HT-29 (cell line): ENCODE measurements at places on chromosomes 5 and 9.

- DNase-seq = peak; percentile 52
These were observed 49.9 kb downstream of the SHB start for GRCh38 chr9:38018958-38019602.

DNA sequence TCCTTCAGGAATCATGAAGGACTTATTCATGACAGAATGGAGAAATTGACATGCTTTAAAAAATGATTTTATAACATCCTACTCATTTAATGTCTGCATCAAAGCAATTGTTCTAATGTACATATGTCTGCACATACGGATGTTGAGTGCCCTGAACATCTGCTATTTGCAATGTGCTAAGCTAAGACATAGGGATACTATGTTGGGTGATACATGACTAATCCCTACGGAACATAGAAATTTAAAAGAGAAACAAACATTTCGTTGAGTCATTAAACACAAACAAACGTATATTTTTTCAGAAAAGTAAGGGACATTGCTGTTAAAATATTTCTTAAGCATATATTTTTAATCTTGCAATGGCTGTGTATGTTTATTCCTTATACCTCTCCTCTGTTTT lies 686.5 kb upstream of the ADAMTS16 start:
- no peak for DNase-seq

- DNase-seq = no peak
These were observed 77.7 kb downstream of the HOMER1 start for GRCh38 chr5:79436224-79436623.

DNA sequence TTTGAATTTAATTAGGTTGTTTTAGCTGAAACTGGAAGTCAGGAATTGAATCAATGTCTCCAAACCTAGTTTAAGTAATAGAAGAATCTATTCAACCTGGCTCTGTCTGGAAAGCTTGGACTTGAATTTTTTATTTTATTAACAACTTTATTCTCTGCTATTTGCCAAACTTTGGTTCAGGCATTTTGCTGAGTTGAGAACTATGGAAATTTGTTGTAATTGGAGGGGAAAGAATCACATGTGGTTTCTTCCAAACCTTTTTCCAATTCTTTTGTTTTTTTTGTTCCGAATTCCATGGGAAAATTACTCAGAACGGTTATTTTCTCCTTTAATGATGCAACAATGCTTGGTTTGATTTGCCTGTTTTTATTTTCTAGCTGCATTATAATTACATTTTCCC lies 98.2 kb upstream of the RPS23 start:
- no peak for DNase-seq

DNA sequence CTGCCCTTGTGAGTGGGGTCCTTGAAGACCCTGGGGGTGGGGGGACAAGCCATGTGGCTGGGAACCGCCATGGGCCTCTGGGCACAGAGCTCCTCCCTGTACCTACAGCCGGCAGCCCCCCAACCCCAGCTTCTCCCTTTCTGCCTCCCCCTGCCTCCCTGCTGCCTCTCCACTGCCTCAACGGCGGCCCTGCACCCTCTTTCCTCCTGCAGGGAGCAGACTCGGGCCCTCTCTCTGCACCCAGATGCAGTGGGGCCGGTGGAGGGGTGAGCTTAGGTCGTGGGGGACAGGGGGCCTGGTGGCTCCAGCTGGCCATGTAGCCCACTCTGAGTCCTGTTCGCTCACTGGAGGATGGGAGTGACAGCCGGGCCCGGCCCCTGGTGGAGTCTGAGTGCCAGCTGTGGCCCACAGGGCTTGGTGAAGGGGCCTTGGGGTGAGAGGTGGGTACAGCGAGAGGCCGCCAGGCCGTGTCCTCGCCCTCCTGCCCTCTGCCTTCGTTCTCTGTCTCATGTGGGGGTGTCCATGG lies 139.3 kb upstream of the COL5A1 start:
- no peak for DNase-seq

- DNase-seq = no peak
These were observed 168.3 kb upstream of the TLE4 start for GRCh38 chr9:79403495-79403894.
